Fibroblast of upper back skin (primary cell): ENCODE measurements at places on chromosomes 16 and 17.

DNA sequence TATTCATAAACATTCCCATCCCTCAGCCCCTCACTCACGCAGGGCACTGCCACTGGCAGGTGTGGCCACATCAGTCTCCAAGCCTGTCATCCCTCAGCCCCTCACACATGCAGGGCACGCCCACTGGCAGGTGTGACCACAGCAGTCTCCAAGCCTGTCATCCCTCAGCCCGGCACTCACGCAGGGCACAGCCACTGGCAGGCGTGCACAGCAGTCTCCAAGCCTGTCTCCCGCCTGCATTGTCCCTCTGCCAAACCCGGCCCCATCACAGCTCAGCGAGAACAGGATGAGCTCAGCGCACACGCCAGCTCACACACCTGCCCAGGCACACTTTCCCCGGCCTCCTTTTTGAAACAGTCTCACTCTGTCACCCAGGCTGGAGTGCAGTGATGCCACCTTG is 11.4 kb upstream of the KREMEN2 start:
- no peak for DNase-seq

GRCh38 chr17:4679658-4680057 is 24.3 kb downstream of the PELP1 start:
- peak; percentile 39 for DNase-seq

DNA sequence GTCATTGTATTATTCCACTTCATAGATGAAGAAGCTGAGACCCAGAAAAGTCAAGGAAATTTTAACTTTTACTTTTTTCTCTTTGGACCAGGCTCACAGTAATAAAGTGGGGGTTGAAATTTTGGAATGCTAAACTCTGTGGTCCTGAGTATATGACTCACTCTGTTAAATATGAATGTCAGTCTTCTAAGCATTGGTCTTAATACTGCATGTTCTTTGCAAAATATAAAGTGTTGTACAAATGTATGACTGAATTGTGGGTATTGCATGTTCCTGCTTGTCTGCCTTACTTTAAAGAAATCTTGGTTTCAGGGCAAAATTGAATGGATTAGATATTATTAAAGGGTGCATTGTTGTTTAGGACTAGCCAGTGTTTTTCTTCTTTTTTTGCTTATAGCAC is 950.8 kb upstream of the GOT2 start:
- DNase-seq = peak; percentile 70

DNA sequence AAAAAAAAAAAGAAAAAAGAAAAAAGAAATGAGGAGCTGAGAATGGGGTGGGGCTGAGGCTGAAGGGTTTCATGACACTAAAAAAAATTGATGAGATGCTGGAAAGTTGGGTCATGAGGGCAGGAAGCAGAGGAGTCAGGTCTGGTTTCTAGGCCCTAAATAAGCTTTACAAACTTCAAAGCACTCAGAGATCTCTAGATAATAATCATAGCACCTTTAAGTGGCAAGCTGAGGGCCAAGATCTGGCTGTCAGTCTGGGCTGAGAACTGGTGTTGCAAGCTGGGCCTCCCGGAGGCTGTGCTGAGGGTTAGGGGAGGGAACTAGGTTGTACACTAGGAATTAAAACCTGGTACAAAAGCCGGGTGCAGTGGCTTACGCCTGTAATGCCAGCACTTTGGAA is 6.4 kb downstream of the ZNF764 start:
- DNase-seq = no peak

GRCh38 chr16:21088646-21089538 is 61.8 kb downstream of the DNAH3 start:
- DNase-seq = peak; percentile 42

DNA sequence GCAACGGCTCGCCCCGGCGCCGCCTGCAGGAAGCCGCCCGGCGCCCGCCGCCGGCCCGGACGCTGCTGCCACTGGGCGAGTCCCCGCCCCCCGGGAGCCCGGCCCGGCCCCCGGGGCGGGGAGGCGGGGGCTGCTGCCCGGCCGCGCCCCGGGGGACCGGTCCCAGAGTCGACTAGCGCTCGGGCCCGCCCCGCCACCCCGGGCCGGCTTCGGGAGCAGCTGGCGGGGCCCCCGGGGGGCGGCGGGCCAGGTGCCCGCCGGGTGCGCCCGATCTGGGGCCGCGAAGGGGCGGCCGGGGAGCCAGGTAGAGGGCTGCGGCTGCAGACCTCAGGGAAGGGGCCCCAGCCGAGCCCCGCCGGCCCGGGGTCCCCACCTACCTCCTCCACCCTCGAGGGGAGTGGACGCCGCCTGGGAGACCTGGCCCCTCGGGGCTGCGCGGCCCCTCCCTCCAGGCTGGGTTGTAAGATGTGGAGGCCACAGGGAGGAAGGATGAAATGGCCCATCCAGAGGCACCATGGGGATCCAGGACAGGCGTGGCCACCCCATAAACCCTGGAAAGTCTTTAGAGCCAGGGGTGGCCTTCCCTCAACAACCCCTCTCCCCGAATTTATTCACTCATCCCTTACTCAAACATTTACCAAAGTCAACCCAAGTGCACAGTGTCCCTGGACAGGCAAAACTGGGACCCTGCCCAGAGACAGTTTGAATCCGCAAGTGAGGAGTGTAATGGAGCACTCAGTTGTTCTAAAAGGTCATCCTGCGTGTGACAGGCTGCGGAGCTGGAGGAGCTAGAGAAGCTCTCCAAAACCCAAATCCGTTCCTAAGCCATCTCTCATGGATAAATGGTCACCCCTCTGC is at the start of gene CDYL2:
Gene CDYL2 (minus strand): TSS at position 73 of the 858 bp plus-strand sequence. CDS start 425 bp downstream, outside the sequence.
- peak; percentile 49 for DNase-seq

GRCh38 chr17:66365903-66366302 is 63.5 kb downstream of the PRKCA start:
- no peak for DNase-seq

DNA sequence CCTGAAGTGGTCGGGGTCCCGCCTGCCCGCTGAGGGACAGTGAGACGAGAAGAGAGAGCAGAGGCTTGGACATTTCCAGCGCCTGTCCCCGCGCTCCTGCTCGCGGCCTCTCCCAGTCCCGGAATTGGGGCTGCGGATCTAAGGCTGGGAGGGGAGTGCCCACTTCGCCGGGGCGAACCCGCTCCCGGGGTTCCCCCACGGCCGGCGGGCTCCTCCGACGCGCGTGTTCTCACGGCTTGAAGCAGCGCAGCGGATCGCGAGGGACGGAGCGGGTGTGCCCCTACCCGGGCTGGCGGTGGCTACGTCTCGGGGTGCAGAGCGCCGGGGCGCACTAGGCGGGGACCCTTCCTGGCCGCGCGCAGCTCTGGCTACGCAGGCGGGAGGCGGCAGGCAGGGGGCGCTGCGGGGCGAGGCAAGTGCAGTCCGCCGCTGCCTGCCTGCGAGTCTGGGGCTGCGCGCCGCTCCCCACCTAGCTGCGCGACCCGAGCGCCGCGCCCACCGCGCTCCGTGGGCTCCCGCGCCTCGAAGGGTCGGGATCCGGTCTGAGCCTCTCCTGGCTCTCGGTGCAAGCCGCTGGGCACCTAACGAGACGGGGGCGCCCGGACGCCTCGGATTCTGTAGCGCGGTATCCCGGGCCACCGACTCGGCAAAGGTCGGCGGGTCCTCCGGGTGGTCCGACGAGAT is 1.2 kb downstream of the NGFR start:
- DNase-seq = peak; percentile 29
